Activated CD8-positive, alpha-beta T cell treated with anti-CD3 and anti-CD28 coated beads, Interleukin-2, amount 10 ng/mL, durations not matched to agents 7 days and 5 days (primary cell): ENCODE measurements at places on chromosomes 16 and 17. TPM values are rescaled to one million over a fixed set of nuclear protein-coding genes. Genes with fewer than 3 reads are reported as not detected.
A peak's percentile ranks its signal among the peaks of the same experiment; 100 is the strongest.

- no peak overlapping the region for H3K4me3 ChIP-seq
- peaks cover 18% of the 10 kb centered on the region for H3K4me1 ChIP-seq
- no peak for DNase-seq
- H3K36me3 ChIP-seq, result no peaks in the 10 kb centered on the region
- H3K27me3 ChIP-seq, result no peaks in the 10 kb centered on the region
Measured at GRCh38 chr17:68324114-68324513, 32.8 kb downstream of the ARSG start.

PRSS21 gene
- 6.0 TPM for total RNA-seq

GRCh38 chr17:57104461-57105175 is 19.6 kb downstream of the AKAP1 start:
- no peak overlapping the region for H3K27ac ChIP-seq
- no peak for DNase-seq
- no peaks in the 10 kb centered on the region for H3K36me3 ChIP-seq

GRCh38 chr16:62967163-62967562 is 930.9 kb upstream of the CDH8 start:
- no peaks in the 10 kb centered on the region for H3K36me3 ChIP-seq
- no peaks in the 10 kb centered on the region for H3K4me1 ChIP-seq
- H3K27ac ChIP-seq, result no peak overlapping the region
- no peak overlapping the region for H3K4me3 ChIP-seq
- no peak for DNase-seq

DNA sequence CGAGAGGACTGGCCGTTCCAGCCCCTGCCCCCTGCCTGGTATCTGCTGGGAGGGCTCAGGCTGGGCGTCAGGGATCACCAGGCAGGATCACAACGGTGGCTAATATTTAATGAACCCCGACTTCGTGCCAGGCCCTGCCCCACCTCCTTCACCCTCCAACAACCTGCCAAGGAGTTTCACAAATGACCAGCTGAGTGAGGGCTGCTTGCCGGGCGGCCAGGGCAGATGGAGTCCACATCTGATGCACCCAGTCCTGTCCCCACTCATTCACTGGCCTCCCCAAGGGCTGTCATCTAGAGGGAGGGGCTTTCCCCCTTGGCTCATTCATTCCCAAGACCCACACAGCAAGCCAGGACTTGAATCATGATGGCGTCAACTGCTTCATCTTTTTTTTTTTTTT is 17.5 kb downstream of the UBALD1 start:
- no peak for DNase-seq
- no peak overlapping the region for H3K27ac ChIP-seq
- H3K4me1 ChIP-seq, result no peaks in the 10 kb centered on the region
- no peak overlapping the region for H3K4me3 ChIP-seq
- no peaks in the 10 kb centered on the region for H3K36me3 ChIP-seq
- H3K27me3 ChIP-seq, result peaks cover 3% of the 10 kb centered on the region

AATK gene
- total RNA-seq, result 0.71 TPM

- H3K27me3 ChIP-seq, result peaks cover 28% of the 10 kb centered on the region
- peaks cover 8% of the 10 kb centered on the region for H3K4me1 ChIP-seq
- H3K4me3 ChIP-seq, result no peak overlapping the region
- DNase-seq, result no peak
- no peaks in the 10 kb centered on the region for H3K36me3 ChIP-seq
Measured at GRCh38 chr17:34416116-34416515, 53.1 kb upstream of the CCL1 start.

- H3K4me3 ChIP-seq, result no peak overlapping the region
- H3K27ac ChIP-seq, result no peak overlapping the region
- peaks cover 39% of the 10 kb centered on the region for H3K4me1 ChIP-seq
- DNase-seq, result no peak
- peaks cover 25% of the 10 kb centered on the region for H3K36me3 ChIP-seq
- H3K27me3 ChIP-seq, result no peaks in the 10 kb centered on the region
Measured at GRCh38 chr17:27551701-27552248, 79.2 kb upstream of the LGALS9 start.

GRCh38 chr17:50322271-50322670 is 23.7 kb upstream of the XYLT2 start:
- DNase-seq, result no peak
- no peaks in the 10 kb centered on the region for H3K4me1 ChIP-seq
- no peaks in the 10 kb centered on the region for H3K27me3 ChIP-seq
- H3K27ac ChIP-seq, result no peak overlapping the region
- no peaks in the 10 kb centered on the region for H3K36me3 ChIP-seq

GRCh38 chr17:78674595-78675315 is 97.6 kb upstream of the DNAH17 start:
- no peaks in the 10 kb centered on the region for H3K27me3 ChIP-seq
- H3K4me3 ChIP-seq, result no peak overlapping the region
- DNase-seq, result no peak
- H3K27ac ChIP-seq, result no peak overlapping the region
- H3K4me1 ChIP-seq, result no peaks in the 10 kb centered on the region

DNA sequence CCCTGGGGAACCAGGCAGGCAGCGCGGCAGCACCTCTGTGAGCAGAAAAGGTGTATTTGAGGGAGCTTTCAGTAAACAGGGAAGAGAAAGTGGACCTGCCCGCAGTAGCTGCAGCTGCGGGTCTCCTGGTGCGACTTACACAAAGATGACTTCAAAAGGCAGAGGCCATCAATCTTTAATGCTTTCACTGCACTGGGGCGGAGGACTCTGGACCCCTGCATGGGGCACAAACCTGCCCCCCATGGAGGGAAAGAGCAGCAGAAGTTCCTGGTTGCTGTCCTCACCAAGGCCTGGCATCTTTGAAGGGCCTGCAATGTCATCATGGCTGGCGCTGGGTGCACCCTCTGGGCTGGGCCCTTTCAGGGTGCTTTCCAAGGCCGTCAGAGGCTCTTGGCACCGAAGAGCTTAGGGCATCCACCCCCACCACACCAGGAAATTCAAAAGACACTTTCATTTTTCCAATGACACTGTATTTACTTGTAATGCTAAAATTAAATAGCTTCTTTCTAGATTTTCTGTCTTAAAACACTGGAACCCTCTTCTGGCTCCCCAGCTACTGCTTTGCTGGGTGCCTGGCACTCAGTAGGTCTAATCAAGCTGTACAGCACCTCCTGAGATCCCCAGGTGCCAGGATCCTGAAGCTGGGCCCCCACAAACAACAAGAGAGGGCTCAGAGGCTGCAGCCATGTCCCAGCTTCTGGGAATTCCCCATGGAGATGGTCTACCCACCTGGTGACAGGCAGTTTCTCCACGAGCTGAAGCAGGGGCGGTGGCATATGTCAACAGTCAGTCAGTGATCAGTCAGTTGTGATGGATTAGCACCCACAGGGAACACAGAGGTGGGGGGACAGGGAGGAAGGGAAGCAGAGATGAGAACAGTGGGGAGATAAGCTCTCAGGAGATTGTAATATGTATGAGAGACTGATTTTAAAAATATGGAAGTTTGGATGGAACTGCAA is 2.1 kb upstream of the CACNG1 start:
- H3K27ac ChIP-seq, result no peak overlapping the region
- no peaks in the 10 kb centered on the region for H3K36me3 ChIP-seq
- no peak overlapping the region for H3K4me3 ChIP-seq
- no peaks in the 10 kb centered on the region for H3K4me1 ChIP-seq

GRCh38 chr17:49931416-49932137 is 37.4 kb upstream of the DLX4 start:
- H3K4me1 ChIP-seq, result no peaks in the 10 kb centered on the region
- no peak overlapping the region for H3K27ac ChIP-seq
- no peaks in the 10 kb centered on the region for H3K36me3 ChIP-seq
- no peak for DNase-seq

GRCh38 chr17:74452841-74453661 is 13.4 kb upstream of the CD300A start:
- H3K4me1 ChIP-seq, result peaks cover 24% of the 10 kb centered on the region
- no peak overlapping the region for H3K27ac ChIP-seq
- no peak overlapping the region for H3K4me3 ChIP-seq
- DNase-seq, result no peak

WSCD1 gene
- total RNA-seq, result not detected

DNA sequence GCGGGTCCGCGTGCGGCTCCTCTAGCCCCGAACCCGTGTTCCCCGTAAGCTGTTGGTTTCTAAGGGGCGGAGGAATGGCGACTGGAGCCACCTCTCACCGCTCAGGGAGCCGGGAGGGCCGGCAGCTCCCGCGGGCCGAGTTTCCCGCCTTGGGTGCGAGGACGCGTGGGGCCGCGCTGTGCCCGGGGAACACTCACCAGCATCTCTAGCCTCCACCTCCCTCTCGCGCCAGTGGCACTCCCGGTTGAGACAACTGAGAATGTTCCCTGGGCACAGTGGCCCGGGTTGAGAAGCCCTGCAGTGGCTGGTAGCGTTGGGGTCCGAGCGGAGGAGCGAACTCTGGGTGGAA is 560 bp downstream of the TELO2 start:
- peaks cover 15% of the 10 kb centered on the region for H3K36me3 ChIP-seq
- no peaks in the 10 kb centered on the region for H3K27me3 ChIP-seq
- DNase-seq, result peak; percentile 35
- H3K4me1 ChIP-seq, result peaks cover 24% of the 10 kb centered on the region
- peak overlapping the region; percentile 91 for H3K4me3 ChIP-seq
- H3K27ac ChIP-seq, result peak overlapping the region; percentile 89

TRIM65 gene
- total RNA-seq, result 35.8 TPM

- no peaks in the 10 kb centered on the region for H3K27me3 ChIP-seq
- peaks cover 32% of the 10 kb centered on the region for H3K36me3 ChIP-seq
- H3K4me3 ChIP-seq, result peak overlapping the region; percentile 88
Measured at GRCh38 chr16:74605332-74605731, 1.6 kb downstream of the GLG1 start.

DNA sequence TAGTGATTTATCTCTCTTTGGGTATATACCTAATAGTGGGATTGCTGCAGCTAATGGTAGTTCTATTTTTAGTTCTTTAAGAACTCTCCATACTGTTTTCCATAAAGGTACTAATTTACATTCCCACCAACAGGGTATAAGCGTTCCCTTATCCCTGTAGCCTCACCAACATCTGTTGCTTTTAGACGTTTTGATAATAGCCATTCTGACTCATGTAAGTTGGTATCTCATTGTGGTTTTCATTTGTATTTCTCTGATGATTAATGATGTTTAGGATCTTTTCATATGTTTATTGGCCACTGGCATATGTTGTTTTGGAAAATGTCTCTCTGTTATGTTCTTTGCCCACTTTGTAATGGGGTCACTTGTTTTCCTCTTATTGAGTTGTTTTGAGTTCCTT is 88.5 kb upstream of the ZNF267 start:
- no peak overlapping the region for H3K27ac ChIP-seq
- no peaks in the 10 kb centered on the region for H3K36me3 ChIP-seq
- H3K27me3 ChIP-seq, result no peaks in the 10 kb centered on the region
- no peak for DNase-seq
- H3K4me1 ChIP-seq, result no peaks in the 10 kb centered on the region

MT1G gene
- 30.6 TPM for total RNA-seq

GRCh38 chr17:49435671-49436029 is 21.0 kb upstream of the PHB1 start:
- no peaks in the 10 kb centered on the region for H3K36me3 ChIP-seq
- H3K4me3 ChIP-seq, result no peak overlapping the region
- peaks cover 32% of the 10 kb centered on the region for H3K27me3 ChIP-seq
- DNase-seq, result no peak
- H3K27ac ChIP-seq, result no peak overlapping the region

CMTR2 gene
- 15.8 TPM for total RNA-seq

OR1F1 gene
- not detected for total RNA-seq

DNA sequence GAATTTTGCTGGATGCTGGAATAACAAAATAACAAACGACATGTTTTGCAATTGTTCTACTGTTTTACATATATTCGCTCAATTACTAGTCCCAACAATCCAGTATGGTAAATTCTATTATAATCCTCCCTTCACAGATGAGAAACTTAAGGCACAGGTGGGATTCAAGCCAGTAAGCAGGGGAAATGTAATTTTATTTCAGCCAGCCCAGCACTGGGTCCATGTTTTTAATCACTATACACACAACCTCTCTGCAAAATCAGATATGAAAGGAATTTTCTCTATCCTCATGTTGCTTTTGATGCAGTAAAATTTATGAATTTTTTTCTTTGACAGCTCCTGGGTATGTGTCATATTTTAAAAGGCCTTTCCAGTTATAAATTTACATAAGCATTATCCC is 4.4 kb downstream of the KRTAP4-5 start:
- no peaks in the 10 kb centered on the region for H3K4me1 ChIP-seq
- H3K27me3 ChIP-seq, result no peaks in the 10 kb centered on the region
- no peak for DNase-seq
- no peak overlapping the region for H3K27ac ChIP-seq
- no peaks in the 10 kb centered on the region for H3K36me3 ChIP-seq

GRCh38 chr17:57369509-57369945 is 113.2 kb downstream of the MSI2 start:
- peaks cover 27% of the 10 kb centered on the region for H3K36me3 ChIP-seq
- H3K4me3 ChIP-seq, result no peak overlapping the region
- no peak for DNase-seq

GRCh38 chr17:61456688-61457225 is 4.5 kb downstream of the TBX4 start:
- peaks cover 78% of the 10 kb centered on the region for H3K27me3 ChIP-seq
- peaks cover 1% of the 10 kb centered on the region for H3K36me3 ChIP-seq
- H3K4me1 ChIP-seq, result peaks cover 20% of the 10 kb centered on the region
- no peak overlapping the region for H3K4me3 ChIP-seq
- DNase-seq, result no peak

GRCh38 chr17:79038545-79039135 is 14.7 kb downstream of the C1QTNF1 start:
- DNase-seq, result no peak
- no peaks in the 10 kb centered on the region for H3K4me1 ChIP-seq
- no peaks in the 10 kb centered on the region for H3K36me3 ChIP-seq
- no peaks in the 10 kb centered on the region for H3K27me3 ChIP-seq
- no peak overlapping the region for H3K4me3 ChIP-seq

- H3K36me3 ChIP-seq, result no peaks in the 10 kb centered on the region
- no peaks in the 10 kb centered on the region for H3K27me3 ChIP-seq
- no peak overlapping the region for H3K27ac ChIP-seq
- no peaks in the 10 kb centered on the region for H3K4me1 ChIP-seq
Measured at GRCh38 chr16:86462334-86463084, 47.8 kb upstream of the FOXF1 start.

GRCh38 chr16:61419791-61420190 is 616.4 kb downstream of the CDH8 start:
- H3K27ac ChIP-seq, result no peak overlapping the region
- no peak for DNase-seq
- H3K4me1 ChIP-seq, result no peaks in the 10 kb centered on the region
- no peaks in the 10 kb centered on the region for H3K36me3 ChIP-seq
- no peak overlapping the region for H3K4me3 ChIP-seq

- H3K27ac ChIP-seq, result peak overlapping the region; percentile 57
- H3K4me3 ChIP-seq, result peak overlapping the region; percentile 85
- peaks cover 46% of the 10 kb centered on the region for H3K4me1 ChIP-seq
- peaks cover 7% of the 10 kb centered on the region for H3K36me3 ChIP-seq
- peaks cover 13% of the 10 kb centered on the region for H3K27me3 ChIP-seq
- DNase-seq, result no peak
Measured at GRCh38 chr16:3019594-3020246, 448 bp upstream of the TNFRSF12A start.

EME1 gene
- 27.8 TPM for total RNA-seq
